ENCODE measurements at places on chromosomes 2 and 18. TPM values are rescaled to one million over a fixed set of nuclear protein-coding genes. Genes with fewer than 3 reads are reported as not detected.

The SLC16A14 gene
- total RNA-seq, result 10.1 TPM

- DNase-seq, result no peak
- H3K4me3 ChIP-seq, result no peak overlapping the region
- no peaks in the 10 kb centered on the region for H3K4me1 ChIP-seq
Observed at GRCh38 chr18:34480162-34480700, 229.9 kb upstream of the DTNA start.

- H3K4me3 ChIP-seq, result no peak overlapping the region
- no peaks in the 10 kb centered on the region for H3K4me1 ChIP-seq
- no peak overlapping the region for H3K27ac ChIP-seq
- H3K27me3 ChIP-seq, result no peaks in the 10 kb centered on the region
- DNase-seq, result no peak
Observed at GRCh38 chr2:40038646-40039045, 259.6 kb upstream of the THUMPD2 start.

- H3K27ac ChIP-seq, result peak overlapping the region; percentile 3
- DNase-seq, result no peak
- H3K4me3 ChIP-seq, result no peak overlapping the region
Observed at GRCh38 chr18:57649556-57650500, 28.2 kb upstream of the NARS1 start.

DNA sequence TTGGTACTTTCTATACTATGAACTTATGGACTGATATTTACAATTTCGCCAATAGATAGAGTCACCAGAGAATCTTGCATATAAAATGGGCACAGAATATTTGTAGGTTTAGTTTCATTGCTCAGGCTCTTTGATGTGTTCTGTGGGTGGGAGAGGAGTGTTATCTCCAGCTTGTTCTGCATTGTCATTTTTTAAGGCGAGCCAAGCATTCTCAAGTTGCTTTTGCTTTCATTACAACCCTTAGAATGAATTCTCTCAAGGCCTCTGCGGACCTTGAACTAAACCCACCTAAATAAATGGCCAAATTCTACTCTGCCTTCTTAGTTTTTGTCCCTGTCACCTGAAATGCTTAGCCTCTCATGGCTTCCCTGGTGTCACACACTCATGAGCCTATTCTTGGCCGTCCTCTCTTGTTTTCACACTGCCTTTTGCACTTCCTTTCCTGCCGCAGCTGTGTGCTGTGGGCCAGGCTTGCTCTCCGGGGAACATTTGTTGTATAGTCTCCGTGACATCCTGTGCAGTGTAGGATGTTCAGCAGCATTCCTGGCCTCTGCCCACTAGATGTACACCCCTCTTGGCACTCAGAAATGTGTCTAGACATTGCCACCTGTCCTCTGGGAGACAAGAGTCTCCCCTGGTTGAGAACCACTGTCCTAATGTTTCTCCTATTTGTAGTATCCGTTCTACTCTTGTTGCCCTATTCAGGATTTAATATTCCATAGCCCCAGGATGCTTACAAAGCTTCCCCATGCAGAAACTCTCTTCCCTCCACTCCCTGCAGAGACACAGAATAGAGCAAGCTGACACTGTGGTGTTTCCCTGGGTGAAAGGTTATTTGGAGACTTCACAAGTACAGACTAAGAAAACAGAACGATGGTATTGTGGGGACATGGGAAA lies 255.6 kb downstream of the PTPRM start:
- no peak for DNase-seq
- H3K36me3 ChIP-seq, result no peaks in the 10 kb centered on the region
- no peak overlapping the region for H3K4me3 ChIP-seq

DNA sequence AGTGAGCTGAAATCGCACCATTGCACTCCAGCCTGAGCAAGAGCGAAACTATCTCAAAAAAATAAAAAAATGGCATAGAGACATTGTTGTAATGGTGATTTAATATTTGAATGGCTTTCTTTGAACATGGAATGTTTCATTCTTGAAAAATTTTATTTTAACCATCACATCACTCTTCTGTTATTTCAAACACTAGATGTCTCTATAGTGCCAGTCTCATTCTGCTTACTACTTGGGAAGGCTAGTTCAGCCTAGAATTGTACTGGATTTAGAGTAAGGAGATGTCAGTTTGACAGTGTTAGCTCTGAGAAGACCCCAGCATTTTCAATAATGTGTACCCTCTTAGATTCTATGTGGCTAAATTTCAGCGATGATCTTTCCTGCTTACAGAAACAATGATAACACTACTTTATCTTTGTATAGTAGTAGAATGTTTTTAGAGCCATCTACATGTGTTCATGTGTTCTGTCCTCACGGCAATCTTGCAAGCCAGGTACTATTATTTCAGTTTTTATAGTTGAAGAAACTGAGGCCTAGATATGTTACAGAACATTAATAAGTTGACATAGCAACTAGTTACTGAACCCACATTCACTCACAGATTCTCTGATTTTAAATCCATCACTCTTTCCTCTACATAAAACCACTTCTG lies 142.9 kb upstream of the ZSWIM2 start:
- H3K36me3 ChIP-seq, result peaks cover 4% of the 10 kb centered on the region
- no peak for DNase-seq
- H3K27ac ChIP-seq, result no peak overlapping the region
- H3K4me1 ChIP-seq, result peaks cover 5% of the 10 kb centered on the region
- peaks cover 8% of the 10 kb centered on the region for H3K27me3 ChIP-seq

GRCh38 chr2:43707255-43708015 lies 31.2 kb upstream of the C1GALT1C1L start:
- H3K4me1 ChIP-seq, result no peaks in the 10 kb centered on the region
- no peaks in the 10 kb centered on the region for H3K36me3 ChIP-seq
- H3K27me3 ChIP-seq, result no peaks in the 10 kb centered on the region

All from mesothelial cell of epicardium (in vitro differentiated cells).